Occipital lobe (tissue), 3 donors: ENCODE measurements at places on chromosomes 3 and 15.

DNA sequence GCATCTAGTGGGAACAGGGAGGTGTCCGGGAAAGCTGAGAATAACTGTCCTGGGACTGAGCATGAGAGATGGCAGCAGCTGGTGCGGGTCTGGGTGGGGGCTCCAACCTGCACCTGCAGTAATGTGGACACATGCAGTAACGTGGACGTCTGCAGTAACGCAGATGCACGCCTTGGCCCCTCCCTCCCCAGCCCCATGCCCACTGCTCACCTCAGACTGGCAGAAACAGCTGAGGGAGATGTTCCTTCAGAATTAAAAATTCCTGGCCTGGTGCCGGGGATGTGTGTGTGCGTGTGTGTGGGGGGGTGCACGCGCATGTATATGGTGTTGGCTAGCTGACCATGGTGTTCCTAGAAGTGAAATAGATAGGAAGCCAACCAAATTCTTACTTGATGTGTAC is 86.7 kb upstream of the OXTR start:
- no peak for DNase-seq

DNA sequence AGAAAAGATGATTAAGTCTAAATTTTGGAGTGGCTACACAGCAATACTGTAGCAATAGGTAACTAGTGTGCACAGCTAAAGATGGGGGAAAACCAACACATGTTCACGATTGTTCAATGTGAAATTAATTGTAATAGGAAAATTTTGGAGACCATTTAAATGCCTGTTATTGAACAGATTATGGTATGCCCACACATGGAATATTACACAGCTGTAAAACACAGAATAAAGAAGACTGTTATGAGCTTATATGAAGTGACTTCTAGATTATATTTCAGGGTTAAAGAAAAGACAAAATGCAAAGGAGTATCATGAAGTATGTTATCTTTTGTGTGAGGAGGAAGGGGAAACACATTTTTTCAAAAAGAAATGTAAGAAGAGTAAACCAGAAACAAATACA is 43.8 kb downstream of the SPINK8 start:
- no peak for DNase-seq

- no peak for DNase-seq
Measured at GRCh38 chr3:27729748-27730611, 7.9 kb upstream of the EOMES start.

GRCh38 chr15:76393614-76394013 is 57.0 kb downstream of the ISL2 start:
- no peak for DNase-seq

DNA sequence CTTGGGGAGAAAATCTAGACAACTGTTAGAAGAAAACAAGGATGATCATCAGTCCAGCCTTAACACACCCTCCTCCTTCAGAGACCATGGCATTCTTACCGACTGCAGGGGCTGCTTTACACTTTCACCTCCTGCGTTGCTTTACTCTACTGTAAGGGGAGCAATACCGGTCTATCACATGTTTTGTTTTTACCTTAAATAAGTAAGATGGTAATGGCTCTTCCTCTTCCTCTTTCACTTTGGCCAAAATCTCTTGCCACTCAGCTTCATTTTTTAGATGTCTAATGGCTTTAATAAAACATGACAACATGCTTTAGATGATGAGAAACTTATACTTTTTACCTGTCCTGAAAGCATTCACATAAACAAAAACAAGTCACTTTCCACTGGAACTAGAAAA is 33.4 kb upstream of the STIMATE start:
- no peak for DNase-seq

GRCh38 chr15:28921919-28922706 is 36.3 kb downstream of the APBA2 start:
- DNase-seq = no peak

DNA sequence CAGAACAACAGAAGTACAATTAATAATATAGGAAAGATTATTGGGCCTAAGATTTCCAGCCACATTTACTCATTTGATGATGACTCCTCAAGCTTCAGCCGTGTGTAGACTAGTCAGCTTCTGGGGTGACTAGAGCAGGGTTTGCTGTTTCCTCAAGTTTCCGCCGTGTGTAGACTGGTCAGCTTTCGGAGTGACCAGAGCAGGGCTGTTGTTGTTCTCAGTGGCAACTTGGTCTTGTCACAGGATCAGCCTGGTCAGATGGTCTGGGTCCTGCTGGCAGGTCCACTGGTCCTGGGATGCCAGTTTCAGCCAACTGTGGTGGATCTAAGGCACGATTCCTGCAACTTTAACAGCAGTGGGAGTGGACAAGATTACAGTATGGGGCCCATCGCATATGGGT is 21.8 kb upstream of the NOX5 start:
- no peak for DNase-seq

DNA sequence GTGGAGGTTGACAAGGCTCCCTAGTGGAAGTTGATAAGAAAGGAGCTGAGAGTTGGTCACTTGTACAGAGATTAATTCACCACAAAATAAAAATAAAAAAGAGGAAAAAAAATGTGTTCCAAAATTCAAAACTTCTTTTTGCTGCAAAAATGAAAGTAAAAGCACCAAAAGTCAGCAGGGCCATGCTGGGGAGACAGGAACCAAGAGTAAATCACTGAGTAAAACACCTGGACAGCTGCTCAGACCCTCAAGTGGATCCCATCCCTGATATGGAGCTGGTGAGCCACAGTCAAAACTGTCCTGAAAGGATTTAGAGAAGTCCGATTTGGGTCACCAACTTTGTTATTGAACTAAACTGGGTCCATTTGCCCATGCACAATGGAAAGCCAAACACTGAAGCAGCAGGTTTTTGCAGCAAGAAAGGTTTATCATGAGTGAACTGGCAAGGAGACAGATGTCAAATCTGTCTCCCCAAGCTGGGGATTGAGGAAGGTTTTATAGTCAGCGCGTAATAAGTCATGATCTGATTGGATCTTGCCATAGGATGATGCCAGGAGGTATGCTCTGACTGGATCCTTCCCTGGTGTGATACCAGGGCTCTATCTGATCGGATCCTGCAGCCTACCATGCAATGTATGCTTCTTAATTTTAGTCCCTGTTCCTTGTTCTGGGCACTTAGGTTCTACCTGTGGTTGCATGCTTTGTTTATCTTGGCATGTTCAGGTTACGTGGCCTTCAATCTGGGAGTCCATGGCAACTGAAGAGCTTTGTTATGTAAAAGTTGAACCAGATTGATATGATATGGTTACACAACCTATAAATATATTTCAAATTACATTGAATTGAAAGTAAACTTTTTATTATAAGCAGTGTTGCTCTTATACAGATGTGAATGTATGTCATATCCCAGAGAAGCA is 313.2 kb downstream of the POLQ start:
- DNase-seq = no peak

GRCh38 chr3:67301556-67301955 is 303.4 kb downstream of the KBTBD8 start:
- no peak for DNase-seq

DNA sequence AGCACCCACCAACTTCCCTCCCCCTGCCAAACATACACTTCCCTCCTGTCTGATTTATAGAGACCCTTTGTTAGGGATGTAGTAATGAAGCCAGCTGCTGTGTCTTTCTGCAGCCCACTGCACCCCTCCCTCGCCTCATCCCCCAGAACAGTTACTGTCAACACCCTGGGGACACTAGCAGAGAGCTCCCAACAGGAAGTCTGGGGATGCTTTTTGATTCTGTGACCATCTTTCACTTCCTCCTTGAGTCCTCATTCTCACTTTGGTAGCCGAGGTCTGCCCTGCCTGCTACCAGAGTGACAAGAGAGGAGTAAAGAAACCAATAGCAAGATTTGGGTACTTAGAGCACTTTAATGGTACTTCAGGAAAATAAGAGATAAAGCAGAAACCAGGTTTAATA is 201.6 kb downstream of the SATB1 start:
- no peak for DNase-seq

DNA sequence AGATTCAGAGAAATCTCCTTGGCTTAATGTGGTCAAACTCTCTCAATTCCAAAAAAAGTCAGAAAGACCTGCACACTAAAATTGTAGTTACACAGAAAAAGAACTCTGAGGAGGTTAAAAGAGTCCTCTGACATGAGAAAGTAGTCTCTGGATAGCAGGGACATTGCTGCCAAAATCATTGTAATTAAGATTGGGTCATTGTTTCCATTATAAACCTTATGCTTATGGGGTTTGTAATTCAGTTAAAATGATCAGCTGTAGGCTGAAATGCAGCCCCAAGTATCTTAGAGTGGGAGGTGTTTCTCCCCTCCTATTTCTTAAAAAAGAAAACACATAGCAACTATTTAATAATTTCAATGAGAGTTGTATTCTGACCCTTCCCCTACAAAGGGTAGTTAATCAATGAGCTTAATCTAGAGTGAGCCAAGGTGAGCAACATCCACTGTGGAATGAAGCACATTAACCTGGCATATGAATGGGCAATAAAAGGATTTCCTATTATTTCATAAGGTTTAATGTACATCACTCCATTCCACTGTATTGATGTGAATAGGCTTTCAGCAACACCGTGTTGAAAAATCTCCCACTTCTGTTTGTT is 406.9 kb downstream of the TIGIT start:
- DNase-seq = no peak

DNA sequence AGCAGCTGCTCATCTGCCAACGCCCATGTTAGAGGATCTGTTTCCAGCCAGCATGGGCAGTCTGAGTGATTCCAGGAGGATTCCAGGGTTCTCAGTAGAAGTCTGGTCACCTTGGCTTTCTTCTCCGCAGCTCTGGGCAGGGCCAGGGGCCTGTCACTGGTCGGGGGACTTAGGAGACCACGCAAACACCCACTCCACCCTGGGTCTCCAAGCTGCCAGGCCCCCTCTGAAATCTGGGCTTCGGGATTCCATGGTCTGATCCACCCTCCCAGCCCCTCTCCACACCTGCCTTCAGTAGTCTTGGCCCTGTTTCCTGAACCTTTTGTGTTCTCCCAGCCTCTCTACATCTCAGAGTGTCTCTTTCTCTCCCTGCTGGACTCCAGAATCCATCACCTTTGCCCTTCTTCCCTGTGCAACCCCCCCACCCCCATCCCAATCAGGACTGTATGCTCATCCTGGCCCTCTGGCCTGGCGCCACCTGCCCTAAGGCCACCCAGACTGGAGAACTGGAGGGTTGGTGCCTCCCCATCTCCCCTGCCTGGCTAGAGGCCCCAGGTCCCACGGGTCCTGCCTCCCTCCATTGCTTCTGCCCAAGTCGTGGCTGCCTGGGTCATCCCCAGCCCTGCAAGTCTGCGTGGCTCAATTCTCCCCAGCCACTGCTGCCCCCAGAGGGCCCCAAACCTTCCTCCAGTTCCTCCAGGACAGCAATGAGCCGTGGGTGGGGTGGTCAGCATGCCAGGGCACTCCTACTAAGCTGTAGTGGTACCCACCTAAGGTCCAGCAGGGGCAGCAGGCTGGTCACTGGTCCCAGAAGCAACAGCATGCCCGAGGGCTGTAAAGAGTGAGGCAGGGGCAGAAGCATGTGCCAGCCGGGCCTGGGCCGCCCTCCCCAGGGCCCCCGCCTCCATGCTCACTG is 102.8 kb downstream of the TBC1D2B start:
- DNase-seq = no peak

- no peak for DNase-seq
Measured at GRCh38 chr3:171874251-171874681, 31.1 kb downstream of the TMEM212 start.

DNA sequence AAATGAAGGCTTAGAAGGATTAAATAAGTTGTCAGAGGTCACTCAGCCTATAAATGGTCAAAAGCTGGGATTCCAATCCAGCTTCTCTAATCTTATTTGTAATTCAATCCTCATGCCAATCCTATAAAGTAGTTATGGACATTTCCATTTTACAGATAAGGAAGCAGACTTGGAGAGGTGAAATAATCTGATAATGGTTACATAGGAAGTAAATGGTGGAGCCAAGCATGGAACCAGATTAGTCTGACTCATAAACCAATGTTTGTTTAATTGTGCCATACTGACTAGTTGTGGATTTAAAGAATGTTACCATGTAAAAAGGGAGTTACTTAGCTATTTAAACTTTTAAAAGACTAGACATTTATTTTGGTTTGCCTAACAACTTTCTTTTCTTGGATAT is 59.7 kb downstream of the KCNAB1 start:
- no peak for DNase-seq

- DNase-seq = no peak
Measured at GRCh38 chr3:177787279-177788041, 590.2 kb upstream of the TBL1XR1 start.

GRCh38 chr3:123329636-123330340 is 119.1 kb downstream of the ADCY5 start:
- no peak for DNase-seq

DNA sequence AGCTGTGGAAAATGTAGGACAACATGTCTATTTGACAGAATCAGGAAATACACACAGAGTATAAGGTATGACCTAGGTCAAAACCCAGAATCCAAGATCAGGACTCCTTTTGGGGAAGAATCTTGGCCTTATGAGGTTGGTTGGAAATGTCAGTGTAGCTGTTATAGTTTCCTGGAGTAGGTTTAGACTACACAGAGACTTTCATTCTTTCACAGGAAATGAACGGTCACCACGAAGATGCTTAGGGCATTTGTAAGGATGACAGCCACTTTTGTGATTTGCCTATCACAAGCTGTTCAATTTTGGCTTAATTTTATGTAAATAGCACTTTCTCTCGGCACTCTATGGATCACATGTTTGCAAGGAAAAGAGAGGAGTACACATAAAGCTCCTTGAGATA is 18.6 kb upstream of the ZBTB20 start:
- DNase-seq = no peak

GRCh38 chr3:147390589-147391569 is 15.5 kb downstream of the ZIC4 start:
- DNase-seq = no peak

DNA sequence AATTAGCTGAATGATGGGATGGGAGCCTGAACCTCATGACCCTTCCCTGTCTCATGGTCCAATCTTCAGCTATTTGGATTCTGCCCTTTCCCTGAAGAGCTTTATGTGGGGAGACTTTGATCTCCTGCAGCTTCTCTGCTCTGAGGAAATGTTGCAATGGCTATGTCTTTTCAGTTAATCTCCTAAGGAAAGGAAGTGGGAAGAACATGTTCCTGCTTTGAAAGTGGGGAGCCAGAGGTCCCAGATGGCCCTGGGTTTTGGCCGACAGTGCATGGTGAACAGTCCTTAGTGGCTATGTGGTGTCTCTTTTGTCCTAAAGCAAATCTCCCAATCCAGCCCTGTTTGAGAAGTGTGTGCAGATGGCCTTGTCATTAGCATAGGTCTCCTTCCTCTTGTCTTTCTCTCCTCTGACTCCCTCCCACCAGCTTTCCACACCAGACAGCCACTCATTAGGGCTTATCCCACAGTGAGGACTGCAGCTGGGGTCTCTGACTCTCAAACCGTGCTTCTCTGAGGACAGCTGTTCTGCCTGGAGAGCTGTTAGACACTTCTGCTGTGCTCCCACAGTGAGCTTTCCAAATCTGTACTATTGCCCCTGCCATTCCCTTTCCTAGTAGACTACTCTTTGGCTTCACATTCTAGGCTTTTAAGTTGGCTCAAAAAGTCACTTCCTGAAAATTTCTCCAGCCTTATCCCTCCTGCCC is 365.8 kb upstream of the UMPS start:
- DNase-seq = no peak

DNA sequence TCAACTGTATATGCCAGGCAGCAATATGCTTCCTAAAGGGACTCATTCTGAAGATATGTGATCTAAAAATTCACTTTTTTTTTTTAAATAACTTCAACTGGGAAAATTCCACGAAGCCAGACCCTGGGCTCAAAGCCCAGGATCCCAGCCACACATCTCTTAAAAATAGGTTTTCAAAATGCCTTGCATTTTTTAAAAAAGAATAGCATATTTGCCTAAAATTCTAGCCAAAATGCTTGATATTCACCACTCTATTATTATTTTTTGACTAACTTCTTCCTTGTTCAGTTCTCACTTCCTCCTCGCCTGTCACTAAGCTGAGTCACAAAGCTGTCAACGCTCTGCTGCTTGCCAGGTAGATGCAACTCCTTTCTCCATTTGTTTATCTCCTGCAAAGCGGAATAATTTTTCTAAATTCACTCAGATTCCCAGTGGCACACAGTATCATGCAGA is 28.0 kb upstream of the VGLL4 start:
- peak; percentile 25 for DNase-seq
